ENCODE measurements at places on chromosomes 3 and 15. TPM values are rescaled to one million over a fixed set of nuclear protein-coding genes. Genes with fewer than 3 reads are reported as not detected.

Gene APOD
- total RNA-seq: 256 TPM

Gene ZCWPW2
- total RNA-seq: 3.0 TPM

Gene PPP4R2
- 48.1 TPM for total RNA-seq

Gene CHRNA3
- 2.3 TPM for total RNA-seq

Gene NEO1
- 10.6 TPM for total RNA-seq

Gene IGDCC3
- total RNA-seq: 0.09 TPM

Gene CYP1A1
- 0.16 TPM for total RNA-seq

Gene TEX9
- total RNA-seq: 1.5 TPM

Gene ABTB1
- total RNA-seq: 21.8 TPM

Gene CLDN16
- total RNA-seq: 0.08 TPM

Gene ZBBX
- total RNA-seq: not detected

Gene ITIH1
- not detected for total RNA-seq

Gene CPNE9
- 0.10 TPM for total RNA-seq

Gene SUSD5
- 0.60 TPM for total RNA-seq

Gene TRA2B
- total RNA-seq: 71.8 TPM

Gene SLC49A4
- 16.8 TPM for total RNA-seq

Gene RPS17
- total RNA-seq: 970 TPM

Gene PLA2G4F
- total RNA-seq: not detected

Gene RAB11A
- 159 TPM for total RNA-seq

Gene PAQR9
- total RNA-seq: 9.0 TPM

Gene HYAL1
- total RNA-seq: 26.6 TPM

Gene PLSCR5
- not detected for total RNA-seq

Gene PLD1
- total RNA-seq: 67.8 TPM

Gene TMEM158
- 0.56 TPM for total RNA-seq

Gene AADACL2
- not detected for total RNA-seq

Gene DUOXA1
- 1.1 TPM for total RNA-seq

Gene ZNF80
- not detected for total RNA-seq

Gene FAM107A
- total RNA-seq: 50.0 TPM

Gene VIPR1
- 5.9 TPM for total RNA-seq

Gene IVD
- 58.4 TPM for total RNA-seq

Gene TMEM207
- not detected for total RNA-seq

Gene LRRN1
- total RNA-seq: 0.13 TPM

Gene FOXL2NB
- not detected for total RNA-seq

Gene A4GNT
- not detected for total RNA-seq

Gene GATA2
- total RNA-seq: 8.9 TPM

Gene THPO
- total RNA-seq: 0.58 TPM
